ENCODE measurements at places on chromosomes 4 and X.

GRCh38 chr4:150722908-150723362 is 141.0 kb downstream of the MAB21L2 start:
- DNase-seq, result no peak

DNA sequence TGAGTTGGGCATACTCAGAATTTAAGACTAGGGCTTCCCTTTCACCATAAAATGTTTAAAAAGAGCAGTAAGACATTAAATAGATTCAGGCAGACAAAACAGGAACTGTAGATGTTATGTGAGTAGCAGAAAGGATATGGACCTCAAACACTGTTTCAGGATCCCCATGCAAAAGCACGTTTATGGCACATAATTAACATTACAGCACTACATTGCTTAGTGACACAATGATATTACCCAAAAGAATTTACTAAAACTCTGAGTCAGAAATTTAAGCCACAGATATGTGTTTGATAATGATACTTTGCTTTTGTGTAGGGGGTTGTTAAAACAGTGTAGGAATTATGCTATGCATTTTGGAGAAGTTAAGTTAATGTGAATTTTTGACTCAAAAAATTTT is 266.3 kb downstream of the PDGFC start:
- no peak for DNase-seq

DNA sequence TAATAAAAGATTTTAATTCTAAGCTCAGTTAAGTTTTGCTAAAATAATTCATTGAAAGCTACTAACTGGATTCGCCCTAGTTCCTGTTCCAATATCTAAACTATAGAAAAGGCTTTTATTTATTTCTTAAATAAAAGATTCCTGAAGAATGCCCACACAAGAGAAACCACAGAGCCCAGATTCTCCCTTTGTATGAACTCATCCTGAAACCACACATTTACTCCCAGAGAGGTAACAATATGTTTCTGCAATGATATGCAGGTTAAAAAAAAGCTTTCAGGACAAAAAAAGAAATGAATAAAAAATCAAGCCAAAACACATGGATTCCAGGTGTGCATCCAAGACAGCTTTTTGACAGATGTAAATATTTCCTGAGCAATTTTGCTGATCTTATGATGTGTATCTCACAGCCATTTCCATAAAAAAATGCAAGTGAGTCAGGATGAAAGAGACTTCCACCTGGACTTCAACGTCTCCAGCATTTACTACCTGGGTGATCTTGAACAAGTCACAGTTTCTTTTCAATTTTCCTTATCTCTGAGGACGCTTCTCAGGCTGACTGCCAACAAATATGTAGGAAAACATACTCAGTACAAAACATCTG is 234.4 kb upstream of the FAT1 start:
- no peak for DNase-seq

GRCh38 chrX:149494844-149495565 is 10.1 kb downstream of the IDS start:
- no peak for DNase-seq

DNA sequence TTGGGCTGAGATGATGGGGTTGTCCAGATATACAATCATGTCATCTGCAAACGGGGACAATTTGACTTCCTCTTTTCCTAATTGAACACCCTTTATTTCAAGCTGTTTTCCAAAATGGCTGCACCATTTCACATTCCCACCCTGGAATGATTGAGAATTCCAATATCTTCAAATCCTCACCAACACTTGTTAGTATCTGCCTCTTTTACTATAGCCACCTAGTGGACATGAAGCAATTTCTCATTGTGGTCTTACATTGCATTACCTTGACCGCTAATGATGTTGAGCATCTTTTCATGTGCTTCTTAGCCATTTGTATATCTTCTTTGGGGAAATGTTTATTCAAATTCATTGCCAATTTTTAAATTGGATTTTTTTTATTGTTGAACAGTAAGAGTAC is 364.8 kb downstream of the SMARCA1 start:
- DNase-seq, result no peak

GRCh38 chrX:50671661-50672060 is 142.3 kb downstream of the SHROOM4 start:
- DNase-seq, result no peak

GRCh38 chrX:39469126-39469525 is 628.6 kb downstream of the BCOR start:
- no peak for DNase-seq

- peak; percentile 4 for DNase-seq
Observed at GRCh38 chr4:68271851-68272357, 26.4 kb upstream of the TMPRSS11B start.

GRCh38 chr4:8350352-8350751 is 80.8 kb downstream of the HTRA3 start:
- no peak for DNase-seq

GRCh38 chr4:183860731-183861130 is 44.4 kb upstream of the STOX2 start:
- peak; percentile 49 for DNase-seq

DNA sequence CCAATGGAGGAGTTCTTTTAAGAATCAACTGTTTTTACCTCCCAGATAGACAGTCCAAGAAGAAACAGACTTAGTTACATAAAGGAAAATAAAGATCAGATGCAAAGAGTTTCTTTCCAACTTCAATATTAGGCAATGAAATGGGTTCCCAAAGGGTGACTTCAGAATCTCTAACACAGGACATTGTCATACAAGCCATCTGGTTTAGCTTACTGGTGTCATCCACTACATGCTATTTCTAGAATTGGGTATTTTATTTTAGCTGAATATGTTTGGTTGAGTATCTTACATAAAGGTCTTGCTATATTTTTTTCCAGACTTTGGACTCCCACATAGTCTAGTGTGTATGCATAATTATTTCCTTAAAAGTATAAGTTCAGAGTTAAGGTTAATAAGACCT is 162.1 kb upstream of the SLC7A11 start:
- DNase-seq, result no peak

- DNase-seq, result no peak
Observed at GRCh38 chrX:120517936-120518335, 42.8 kb downstream of the CUL4B start.

DNA sequence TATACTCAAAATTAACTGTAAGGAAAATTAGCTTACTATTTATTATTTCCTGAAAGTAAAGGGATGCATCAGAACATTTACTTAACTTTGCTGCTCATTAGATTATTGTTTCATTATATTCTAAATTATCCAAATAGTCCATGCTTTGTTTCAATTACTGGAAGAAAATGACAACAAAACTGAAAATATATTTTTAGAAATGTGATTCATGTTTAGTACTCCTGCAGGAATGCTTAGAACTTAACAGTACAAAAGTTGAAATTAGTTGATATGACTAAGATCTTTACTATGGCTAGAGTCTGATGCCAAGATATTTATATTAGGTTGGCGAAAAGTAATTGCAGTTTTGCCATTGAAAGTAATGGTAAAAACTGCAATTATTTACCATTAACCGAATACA is 660.5 kb upstream of the PABPC4L start:
- DNase-seq, result no peak

DNA sequence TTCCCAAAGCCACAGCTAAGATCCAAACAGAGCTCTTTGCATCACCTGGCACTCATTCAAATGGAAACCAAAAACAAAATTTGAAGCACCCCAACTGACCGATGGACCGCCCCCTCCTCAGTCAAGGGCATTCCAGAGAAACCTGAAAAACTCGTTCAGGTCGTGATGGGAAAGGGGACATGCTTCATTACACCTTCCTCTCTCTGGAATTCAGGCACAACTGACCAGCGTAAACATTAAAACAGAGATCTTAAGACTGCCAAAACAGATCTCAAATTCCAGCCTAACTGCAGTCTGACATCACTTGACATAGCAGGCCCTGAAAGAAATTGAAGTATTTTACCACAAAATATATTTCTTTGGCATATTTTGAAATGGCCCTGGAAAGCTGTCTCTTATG is 28.5 kb downstream of the PTTG2 start:
- no peak for DNase-seq

DNA sequence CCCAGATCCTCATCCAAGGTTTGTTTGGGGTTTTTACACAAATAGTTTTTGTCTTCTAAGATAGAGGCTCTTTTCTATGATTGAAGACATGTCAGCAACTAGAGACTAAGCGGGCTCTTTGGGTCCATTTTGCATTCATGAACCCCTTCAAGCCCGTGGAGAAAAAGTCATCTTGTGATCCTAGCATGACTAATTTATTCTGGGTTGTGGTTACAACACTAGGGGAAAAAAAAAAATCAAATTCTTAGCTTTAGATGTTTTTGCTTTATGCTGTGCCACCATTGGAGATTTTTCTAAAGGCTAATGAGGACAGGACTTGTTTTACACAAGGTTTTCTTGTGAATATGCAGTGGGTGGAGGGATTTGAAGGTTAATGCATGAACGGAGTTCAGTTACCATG is 440.0 kb downstream of the PCDH7 start:
- no peak for DNase-seq

- DNase-seq, result no peak
Observed at GRCh38 chrX:40773188-40773587, 37.8 kb upstream of the MED14 start.

DNA sequence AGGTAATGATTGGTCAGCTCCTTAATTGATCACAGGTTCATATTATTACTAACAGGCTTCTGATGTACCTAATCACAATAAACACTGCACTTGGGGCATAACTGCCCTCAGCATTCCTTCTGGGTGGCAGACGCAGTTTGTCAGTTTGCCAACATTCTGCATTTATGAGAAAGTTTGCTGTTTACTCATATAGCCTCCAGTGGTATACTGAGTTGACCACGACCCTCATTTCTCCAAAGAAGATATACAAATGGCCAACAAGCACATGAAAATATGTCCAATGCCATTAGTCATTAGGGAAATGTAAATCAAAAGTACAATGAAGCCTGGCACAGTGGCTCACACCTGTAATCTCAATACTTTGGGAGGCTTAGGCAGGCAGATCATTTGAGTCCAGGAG is 26.3 kb downstream of the EFHC2 start:
- DNase-seq, result no peak

GRCh38 chr4:161663844-161664243 is 500.0 kb downstream of the FSTL5 start:
- DNase-seq, result no peak

DNA sequence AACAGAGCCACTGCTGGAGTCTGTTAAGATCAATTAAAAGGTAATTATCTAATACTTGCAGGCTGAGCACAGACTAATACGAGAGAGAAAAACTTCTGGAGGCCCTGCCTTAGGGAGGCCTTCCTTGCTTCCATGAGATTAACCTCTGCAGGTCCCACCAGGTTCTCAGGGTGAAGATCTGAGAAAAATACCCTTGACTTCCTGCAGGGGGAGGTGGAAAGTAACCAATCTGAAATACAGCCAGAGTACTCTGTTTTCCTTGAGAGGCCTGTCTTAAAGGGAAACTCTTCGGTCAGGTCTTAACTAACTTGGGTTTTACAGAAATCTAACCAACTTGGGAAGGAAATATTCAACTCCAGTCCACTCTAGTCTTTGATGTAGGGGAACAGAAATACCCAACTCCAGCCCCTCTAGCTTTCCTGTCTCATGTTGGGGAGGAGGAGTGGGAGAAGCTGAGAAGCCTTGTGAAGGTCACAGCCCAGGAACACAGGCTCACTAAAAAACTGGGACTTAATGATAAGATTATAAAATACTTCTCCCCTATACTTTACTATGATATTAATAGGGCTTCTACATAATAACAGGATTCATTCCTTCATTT is 77.1 kb downstream of the TBCK start:
- DNase-seq, result peak; percentile 1

- no peak for DNase-seq
Observed at GRCh38 chr4:86896596-86896995, 4.4 kb upstream of the C4orf36 start.

- DNase-seq, result no peak
Observed at GRCh38 chr4:114163051-114163450, 183.6 kb upstream of the ARSJ start.

- no peak for DNase-seq
Observed at GRCh38 chrX:136210243-136210642, 41.0 kb downstream of the MAP7D3 start.

- no peak for DNase-seq
Observed at GRCh38 chrX:153517423-153517822, at the start of gene ATP2B3. TSS of gene ATP2B3 (plus strand) at chrX:153517642. CDS start at chrX:153536248, 18,606 bp downstream.

- no peak for DNase-seq
Observed at GRCh38 chrX:53223068-53223693, 1.8 kb downstream of the KDM5C start.

- no peak for DNase-seq
Observed at GRCh38 chr4:8577046-8577445, 3.1 kb upstream of the GPR78 start.

DNA sequence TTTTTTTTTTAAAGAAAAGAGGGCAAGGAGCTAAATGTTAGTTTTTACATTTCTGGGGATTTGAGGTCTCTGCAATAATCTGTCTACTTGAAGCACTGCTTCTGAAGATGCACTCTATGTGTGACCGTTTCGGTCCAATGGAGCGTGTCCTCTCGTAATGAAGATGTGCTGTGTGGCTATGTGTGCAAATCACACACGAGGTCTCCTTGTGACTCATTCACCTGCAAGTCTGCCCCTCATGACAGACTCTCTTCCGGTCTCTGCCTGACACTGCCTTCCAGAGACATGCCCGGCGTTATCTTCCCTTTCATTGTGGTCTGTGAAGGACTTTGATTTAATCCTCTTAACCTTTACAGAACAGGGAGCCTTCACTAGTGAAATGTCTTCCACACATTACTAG is 84.3 kb downstream of the TRAM1L1 start:
- no peak for DNase-seq

- peak; percentile 30 for DNase-seq
Observed at GRCh38 chr4:29805245-29805644, 914.9 kb upstream of the PCDH7 start.

GRCh38 chr4:105634402-105635080 is 73.9 kb downstream of the INTS12 start:
- no peak for DNase-seq

- no peak for DNase-seq
Observed at GRCh38 chr4:95224402-95224801, 324.4 kb downstream of the UNC5C start.

- DNase-seq, result peak; percentile 68
Observed at GRCh38 chrX:38803588-38804431, 2.6 kb downstream of the MID1IP1 start.

DNA sequence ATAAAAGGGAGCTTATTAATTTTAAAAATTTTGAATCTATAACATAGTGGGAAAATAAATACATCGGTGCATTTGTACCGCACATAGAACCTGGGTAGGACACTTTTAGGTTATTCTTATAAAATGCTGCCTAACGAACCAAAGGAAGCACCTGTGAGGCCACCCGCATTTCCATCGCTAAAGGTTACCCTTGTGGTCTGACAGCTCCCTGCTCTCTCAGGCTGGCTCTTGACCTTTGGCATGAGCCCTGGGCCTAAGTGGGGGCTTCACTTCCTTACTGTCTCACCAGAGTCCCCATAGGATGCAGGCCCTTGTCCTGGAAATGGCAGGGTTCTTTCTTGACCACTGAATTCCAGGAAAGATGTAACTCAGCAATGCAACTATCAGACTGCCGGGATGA is 46.0 kb downstream of the HADH start:
- no peak for DNase-seq

Measured in COR-L47 (cell line).